Activated CD4-positive, alpha-beta T cell treated with anti-CD3 and anti-CD28 coated beads for 4 hours (primary cell): ENCODE measurements at places on chromosomes 16 and 17.

DNA sequence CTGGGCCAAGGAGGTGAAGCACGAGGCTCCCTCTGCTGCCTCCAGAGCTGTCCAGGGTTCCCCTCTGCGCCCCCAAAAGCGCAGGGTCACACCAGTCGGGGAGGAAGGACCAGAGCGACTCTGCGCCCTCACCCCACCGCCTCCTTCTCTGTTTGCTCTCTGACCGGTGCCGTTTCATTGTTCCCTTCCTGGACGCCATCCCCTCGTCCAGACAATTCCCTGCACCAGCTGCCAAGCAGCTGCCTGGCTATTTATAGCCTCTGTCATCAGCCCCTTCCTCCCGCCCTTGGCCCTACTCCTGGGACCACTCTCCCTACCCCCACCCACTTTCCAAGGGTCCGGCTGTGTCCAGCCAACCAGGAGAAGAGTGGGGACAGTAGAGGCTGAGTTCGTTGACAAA is 68.8 kb upstream of the CREBBP start:
- DNase-seq, result no peak

- no peak for DNase-seq
These were observed 15.4 kb downstream of the KIFC3 start for GRCh38 chr16:57786632-57787518.

DNA sequence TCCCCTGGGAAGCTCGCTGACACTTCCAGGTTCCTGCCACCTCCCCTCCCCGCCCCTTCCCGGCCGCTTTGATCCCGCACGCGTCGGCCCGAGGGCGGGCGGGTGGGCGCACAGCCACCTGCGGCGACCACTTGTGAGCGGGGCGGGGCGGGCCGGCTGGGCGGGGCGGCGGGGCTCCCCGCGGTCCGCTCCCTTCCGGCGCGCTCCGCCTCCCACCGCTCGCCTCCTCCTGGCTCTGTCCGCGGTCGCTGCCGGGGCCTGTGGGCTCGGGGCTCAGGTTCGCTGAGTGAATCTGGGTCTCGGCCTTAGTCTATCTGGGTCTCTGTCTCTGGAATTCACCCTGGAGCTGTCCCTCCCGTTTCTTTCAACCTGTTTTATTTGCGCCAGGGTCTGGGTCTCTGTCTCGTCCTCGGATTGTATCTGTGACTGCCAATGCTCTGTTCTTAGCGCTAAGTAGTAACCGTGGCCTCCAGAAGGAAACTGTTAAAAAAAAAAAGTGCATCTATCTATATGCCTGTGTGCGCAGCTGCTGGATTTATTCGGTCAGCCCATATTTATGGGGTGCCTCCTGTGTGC is 2.7 kb upstream of the HES7 start:
- DNase-seq, result peak; percentile 19

DNA sequence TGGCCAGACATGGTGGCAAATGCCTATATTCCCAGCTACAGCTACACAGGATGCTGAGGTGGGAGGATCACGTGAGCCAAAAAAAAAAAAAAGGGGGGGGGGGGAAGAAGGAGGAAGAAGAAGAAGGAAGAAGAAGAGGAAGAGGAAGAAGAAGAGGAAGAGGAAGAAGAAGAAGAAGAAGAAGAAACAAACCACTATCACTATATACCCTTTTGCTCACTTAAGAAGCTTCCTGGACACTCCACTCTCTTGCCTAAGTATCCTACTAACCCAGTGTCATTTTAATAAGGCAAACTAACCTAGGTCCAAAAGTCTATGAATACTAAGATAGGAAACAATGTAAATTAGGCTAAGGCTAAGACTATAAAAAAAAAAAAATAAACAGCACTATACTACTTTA is 54.8 kb downstream of the GPATCH8 start:
- no peak for DNase-seq

- no peak for DNase-seq
These were observed 43.9 kb upstream of the SREBF1 start for GRCh38 chr17:17880577-17881196.

DNA sequence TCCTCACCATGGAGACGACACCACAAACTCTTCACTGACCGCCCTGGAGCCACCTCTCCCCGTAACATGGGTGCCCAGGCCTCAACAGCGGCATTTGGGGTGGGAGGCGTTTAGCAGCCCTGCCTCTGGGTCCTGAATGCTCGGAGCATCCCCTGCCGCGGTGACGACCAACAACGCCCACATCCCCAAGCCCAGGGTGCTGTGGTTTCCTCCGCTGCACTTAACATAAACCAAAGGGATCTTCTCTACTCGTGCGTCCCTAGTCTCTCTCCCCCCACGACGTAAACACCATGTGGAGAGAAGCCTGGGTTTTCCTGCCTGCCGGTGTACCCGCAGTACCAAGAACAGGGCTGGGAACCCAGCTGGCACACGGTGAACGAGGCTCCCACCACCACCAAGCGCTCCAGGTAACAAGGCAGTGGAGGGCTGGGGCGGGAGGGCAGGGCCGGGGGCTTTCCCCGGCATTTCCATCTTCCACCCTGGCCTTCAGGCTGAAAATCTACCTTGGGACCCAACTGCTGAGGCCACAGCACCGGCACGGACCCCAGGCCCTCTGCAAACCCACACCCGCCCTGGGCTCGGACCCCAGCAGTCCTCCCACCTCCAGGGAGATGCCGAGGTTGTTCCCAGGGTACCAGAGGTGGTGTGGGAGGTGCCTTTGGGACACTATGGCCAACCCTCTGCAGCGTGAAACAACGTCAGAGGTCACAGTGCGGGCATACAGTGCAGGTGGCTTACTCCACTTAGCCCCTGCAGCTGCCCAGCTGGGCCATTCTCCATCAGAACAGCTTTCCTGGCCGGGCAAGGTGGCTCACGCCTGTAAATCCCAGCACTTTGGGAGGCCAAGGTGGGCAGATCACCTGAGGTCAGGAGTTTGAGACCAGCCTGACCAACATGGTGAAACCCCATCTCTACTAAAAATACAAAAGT is 54.3 kb downstream of the TIMM22 start:
- DNase-seq, result no peak
